ENCODE measurements at places on chromosomes 1 and 21. TPM values are rescaled to one million over a fixed set of nuclear protein-coding genes. Genes with fewer than 3 reads are reported as not detected.

DNA sequence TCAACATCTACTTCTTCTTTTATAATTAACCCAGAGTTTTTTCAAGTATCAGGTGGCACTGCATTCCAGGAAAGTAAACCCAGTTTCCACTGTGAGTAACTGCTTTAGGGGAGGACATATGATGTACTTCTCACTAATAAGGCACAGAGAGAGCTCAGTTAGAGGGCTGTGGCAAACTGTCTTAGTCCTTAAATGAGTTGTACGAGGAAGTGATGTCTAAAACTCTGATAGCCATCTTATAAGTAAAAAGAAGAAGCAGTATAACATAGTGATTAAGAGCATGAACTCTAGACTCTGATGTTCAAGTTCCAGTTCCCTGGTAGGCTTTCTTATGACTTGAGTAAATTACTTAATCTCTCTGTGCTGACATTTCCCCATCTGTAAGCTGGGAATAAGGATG lies 58.7 kb upstream of the PTGS2 start:
- peaks cover 21% of the 10 kb centered on the region for H3K4me1 ChIP-seq
- H3K4me3 ChIP-seq = no peak overlapping the region
- peaks cover 2% of the 10 kb centered on the region for H3K27me3 ChIP-seq
- DNase-seq = peak; percentile 10
- no peaks in the 10 kb centered on the region for H3K36me3 ChIP-seq
- H3K27ac ChIP-seq = peak overlapping the region; percentile 26

DNA sequence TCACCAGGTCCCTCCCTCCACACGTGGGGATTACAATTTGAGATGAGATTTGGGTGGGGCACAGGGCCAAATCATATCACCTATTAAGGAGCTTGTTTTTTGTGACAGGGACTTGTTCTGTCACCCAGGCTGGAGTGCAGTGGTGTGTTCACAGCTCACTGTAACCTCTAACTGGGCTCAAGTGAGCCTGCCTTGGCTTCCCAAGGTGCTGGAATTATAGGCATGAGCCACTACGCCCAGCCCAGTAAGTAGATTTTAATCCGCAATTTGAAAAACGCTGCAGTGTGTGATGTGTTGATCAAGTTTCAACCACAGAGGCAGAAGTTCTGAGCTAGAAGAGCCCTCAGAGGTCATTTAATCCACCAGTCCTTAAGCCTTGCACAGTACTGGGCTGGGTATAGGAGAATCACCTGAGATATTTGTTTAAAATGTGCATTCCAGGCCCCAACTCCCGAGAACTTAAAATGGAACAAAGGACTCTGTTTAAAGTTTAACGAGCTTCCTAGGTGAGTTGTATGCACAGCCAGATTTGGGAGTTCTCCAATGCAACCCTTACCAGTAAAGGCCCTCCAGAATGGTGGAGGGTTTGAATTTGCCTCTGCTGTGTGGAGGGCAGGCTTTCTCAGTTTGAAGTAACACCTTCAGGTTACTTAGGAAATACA lies 13.4 kb downstream of the RPL11 start:
- DNase-seq = no peak
- H3K4me3 ChIP-seq = no peak overlapping the region
- peaks cover 28% of the 10 kb centered on the region for H3K36me3 ChIP-seq
- peaks cover 15% of the 10 kb centered on the region for H3K4me1 ChIP-seq
- H3K27ac ChIP-seq = no peak overlapping the region
- no peaks in the 10 kb centered on the region for H3K27me3 ChIP-seq

Gene OXCT2
- 1.9 TPM for total RNA-seq

- no peak for DNase-seq
- H3K4me3 ChIP-seq = no peak overlapping the region
- no peak overlapping the region for H3K27ac ChIP-seq
- peaks cover 2% of the 10 kb centered on the region for H3K27me3 ChIP-seq
Observed at GRCh38 chr1:160005070-160005469, 26.7 kb downstream of the PIGM start.

DNA sequence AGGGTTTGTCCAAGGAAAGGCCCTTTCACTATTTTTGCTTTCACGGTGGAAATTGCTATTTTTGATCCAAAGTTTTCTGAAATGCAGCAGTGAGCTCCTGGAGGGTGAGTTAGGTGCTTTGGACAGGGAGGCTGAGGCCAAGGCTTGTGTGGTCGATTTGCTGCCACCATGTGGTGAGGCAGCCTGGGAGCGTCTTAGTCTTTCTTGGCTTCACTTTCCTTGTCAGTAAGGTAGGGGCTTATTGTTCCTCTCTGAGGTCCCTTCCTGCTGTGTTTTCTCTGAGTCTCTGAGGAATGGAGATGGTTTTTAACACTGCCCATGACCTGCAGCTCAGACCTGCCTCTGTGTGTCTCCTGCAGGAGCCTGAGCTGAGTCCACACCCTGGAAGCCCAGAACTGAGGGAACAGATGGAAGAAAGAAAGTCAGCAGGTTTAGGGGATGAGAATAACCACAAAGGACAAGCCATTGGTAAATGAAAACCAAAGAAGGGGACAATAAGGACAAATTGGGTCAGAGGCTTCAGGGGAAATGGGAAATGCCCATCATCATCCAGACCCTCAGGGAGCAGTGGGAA lies 20.1 kb upstream of the S100A10 start:
- peaks cover 4% of the 10 kb centered on the region for H3K4me1 ChIP-seq
- no peaks in the 10 kb centered on the region for H3K36me3 ChIP-seq
- no peak overlapping the region for H3K27ac ChIP-seq
- no peak overlapping the region for H3K4me3 ChIP-seq
- DNase-seq = peak; percentile 71

Gene PKP1
- not detected for total RNA-seq

DNA sequence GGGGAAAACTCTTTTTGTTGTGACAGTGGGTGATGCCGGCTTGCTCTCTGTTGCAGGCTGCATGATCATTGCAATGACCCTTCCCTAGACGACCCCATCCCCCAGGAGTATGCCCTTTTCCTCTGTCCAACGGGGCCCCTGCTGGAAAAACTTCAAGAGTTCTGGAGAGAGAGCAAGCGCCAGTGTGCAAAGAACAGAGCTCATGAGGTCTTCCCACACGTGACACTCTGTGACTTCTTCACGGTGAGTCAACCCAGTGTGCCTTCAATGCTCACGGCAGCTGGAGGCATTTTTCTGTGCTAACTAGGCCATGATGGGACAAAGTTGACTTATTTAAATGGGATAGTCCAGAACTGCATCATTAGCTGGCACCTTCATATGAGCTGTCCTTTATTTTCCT lies 5.7 kb downstream of the UBASH3A start:
- peaks cover 62% of the 10 kb centered on the region for H3K36me3 ChIP-seq
- H3K27me3 ChIP-seq = no peaks in the 10 kb centered on the region
- no peak overlapping the region for H3K4me3 ChIP-seq
- no peak for DNase-seq

- H3K36me3 ChIP-seq = peaks cover 25% of the 10 kb centered on the region
- no peaks in the 10 kb centered on the region for H3K27me3 ChIP-seq
- H3K4me1 ChIP-seq = peaks cover 90% of the 10 kb centered on the region
- H3K4me3 ChIP-seq = peak overlapping the region; percentile 0
- H3K27ac ChIP-seq = peak overlapping the region; percentile 16
- no peak for DNase-seq
Observed at GRCh38 chr1:116379057-116379630, 6.1 kb downstream of the ATP1A1 start.

- H3K4me3 ChIP-seq = no peak overlapping the region
- no peaks in the 10 kb centered on the region for H3K4me1 ChIP-seq
- no peak for DNase-seq
Observed at GRCh38 chr1:176799327-176799726, 336.4 kb downstream of the PAPPA2 start.

DNA sequence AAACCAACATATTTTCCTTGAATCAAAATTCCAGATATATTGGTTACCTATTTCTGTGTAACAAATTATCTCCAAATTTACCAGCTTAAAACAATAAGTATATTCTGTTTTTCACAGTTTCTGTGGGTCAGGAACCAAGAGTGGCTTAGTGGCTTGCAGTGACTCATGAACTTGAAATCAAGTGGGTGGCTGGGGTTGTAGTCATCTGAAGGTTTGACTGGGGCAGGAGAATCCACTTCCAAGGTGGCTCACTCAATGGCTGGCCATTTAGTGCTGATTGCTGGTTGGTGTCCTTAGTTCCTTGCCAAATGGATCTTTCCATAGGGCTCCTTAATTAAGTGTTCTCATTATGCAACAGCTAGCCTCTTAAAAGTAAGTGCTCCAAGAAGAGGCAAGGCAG lies 43.8 kb downstream of the ALG14 start:
- H3K27ac ChIP-seq = no peak overlapping the region
- H3K27me3 ChIP-seq = no peaks in the 10 kb centered on the region
- DNase-seq = peak; percentile 12
- H3K4me1 ChIP-seq = no peaks in the 10 kb centered on the region

GRCh38 chr1:159854693-159855192 lies 7.7 kb downstream of the VSIG8 start:
- DNase-seq = peak; percentile 86
- peaks cover 10% of the 10 kb centered on the region for H3K4me1 ChIP-seq

Gene SERPINC1
- total RNA-seq = not detected

Gene FCER1G
- 0.99 TPM for total RNA-seq

DNA sequence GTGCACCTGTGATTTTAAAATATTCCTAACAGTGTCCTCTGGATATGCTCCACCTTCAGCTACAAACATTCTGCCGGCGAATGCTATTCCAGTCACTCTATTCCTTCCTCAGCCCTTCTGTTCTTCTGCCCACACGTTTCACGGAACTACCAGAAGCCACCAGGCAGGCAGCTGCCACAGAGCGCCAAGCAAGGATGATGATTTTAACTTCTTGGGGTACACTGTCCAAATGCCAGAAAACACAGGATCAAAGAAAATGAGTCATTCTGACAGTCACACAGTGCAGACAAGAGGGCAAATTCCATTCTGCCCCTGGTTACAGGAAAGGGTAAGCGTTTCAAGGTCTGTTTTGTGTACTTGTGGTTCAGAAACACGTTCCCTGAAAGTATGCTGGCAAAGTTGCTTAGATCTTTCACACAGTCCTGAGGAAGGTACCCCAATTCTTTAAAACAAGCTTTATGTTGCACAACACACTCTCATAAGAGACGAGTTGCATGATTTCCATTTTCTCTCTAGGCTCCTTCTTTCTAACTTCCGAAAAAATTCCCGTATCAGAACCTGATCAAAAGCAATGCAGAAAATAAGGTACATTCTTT lies 508.3 kb upstream of the PKN2 start:
- H3K36me3 ChIP-seq = no peaks in the 10 kb centered on the region
- no peak overlapping the region for H3K4me3 ChIP-seq
- no peak overlapping the region for H3K27ac ChIP-seq
- no peak for DNase-seq
- peaks cover 4% of the 10 kb centered on the region for H3K27me3 ChIP-seq
- H3K4me1 ChIP-seq = no peaks in the 10 kb centered on the region

DNA sequence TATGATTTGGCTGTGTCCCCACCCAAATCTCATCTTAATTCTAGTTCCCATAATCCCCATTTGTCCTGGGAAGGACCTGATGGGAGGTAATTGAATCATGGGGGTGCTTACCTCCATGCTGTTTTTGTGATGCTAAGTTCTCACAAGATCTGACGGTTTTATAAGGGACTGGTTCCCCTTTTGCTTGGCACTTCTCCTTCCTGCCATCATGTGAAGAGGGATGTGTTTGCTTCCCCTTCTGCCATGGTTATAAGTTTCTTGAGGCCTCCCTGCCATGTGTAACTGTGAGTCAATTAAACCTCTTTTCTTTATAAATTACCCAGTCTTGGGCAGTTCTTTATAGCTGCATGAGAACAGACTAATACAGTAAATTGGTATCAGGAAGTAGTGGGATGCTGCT lies 114.1 kb downstream of the ZNF648 start:
- DNase-seq = no peak
- no peaks in the 10 kb centered on the region for H3K4me1 ChIP-seq
- no peaks in the 10 kb centered on the region for H3K36me3 ChIP-seq
- no peak overlapping the region for H3K4me3 ChIP-seq

DNA sequence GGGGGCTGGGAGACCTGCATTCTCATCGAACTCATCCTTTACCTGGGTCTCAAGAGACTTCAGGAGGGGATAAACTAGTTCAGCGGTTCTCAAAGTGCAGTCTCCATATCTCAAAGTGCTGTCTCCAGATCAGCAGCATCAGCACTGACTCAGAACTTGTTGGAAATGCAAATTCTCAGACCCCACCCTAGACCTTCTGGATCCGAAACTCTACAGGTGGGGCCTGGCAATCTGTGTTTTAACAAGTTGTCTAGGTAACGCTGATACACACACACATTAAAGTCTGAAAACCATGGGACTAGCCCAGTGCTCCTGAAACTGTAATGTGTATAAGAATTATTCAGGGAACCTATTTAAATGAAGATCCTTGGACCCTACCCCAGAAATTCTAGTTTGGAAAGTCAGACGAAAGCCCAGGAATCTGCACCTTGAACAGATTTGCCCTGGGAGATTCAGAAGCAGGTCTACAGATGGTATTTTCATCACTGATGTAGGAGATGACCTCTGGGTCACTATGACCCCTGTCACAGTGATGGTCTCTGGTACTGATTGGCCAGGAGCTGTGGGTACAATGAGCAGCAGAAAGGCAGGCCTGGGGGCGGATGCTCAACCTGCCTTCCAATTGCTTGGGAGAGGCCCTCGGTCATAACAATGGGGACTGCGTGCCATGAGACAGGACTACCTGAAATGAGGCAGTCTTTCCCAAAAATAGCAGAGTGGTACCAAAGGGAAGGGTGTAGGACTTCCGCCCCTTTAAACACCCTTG lies 127.2 kb downstream of the FAM78B start:
- peaks cover 8% of the 10 kb centered on the region for H3K27me3 ChIP-seq
- H3K4me3 ChIP-seq = no peak overlapping the region
- no peak overlapping the region for H3K27ac ChIP-seq
- no peak for DNase-seq
- no peaks in the 10 kb centered on the region for H3K36me3 ChIP-seq
- H3K4me1 ChIP-seq = no peaks in the 10 kb centered on the region

GRCh38 chr1:170594066-170594626 lies 62.2 kb downstream of the GORAB start:
- peaks cover 23% of the 10 kb centered on the region for H3K27me3 ChIP-seq
- DNase-seq = no peak
- no peak overlapping the region for H3K27ac ChIP-seq
- H3K4me1 ChIP-seq = peaks cover 4% of the 10 kb centered on the region
- H3K4me3 ChIP-seq = no peak overlapping the region

Gene NLRP3
- total RNA-seq = 1.5 TPM

DNA sequence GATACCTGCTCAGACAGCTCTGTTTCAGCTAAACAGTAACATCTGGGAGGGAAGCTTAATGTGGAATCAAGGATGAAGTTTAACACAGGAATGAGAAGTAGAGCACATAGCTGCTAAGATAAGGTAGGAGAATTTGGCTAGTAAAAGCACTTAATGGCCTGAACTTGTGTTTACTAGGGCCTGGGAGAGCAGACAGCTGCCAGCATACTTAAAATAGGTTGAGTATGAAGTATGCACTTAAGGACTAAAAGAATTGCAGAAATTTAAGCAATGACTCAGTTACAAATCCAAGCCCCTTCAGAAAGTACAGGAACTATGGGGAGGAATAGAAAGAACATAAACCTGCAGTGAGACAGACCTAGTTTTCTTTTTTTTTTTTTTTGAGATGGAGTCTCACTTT lies 53.0 kb downstream of the BACH1 start:
- peaks cover 24% of the 10 kb centered on the region for H3K36me3 ChIP-seq
- DNase-seq = no peak
- H3K4me3 ChIP-seq = no peak overlapping the region
- no peak overlapping the region for H3K27ac ChIP-seq
- H3K27me3 ChIP-seq = no peaks in the 10 kb centered on the region
- peaks cover 15% of the 10 kb centered on the region for H3K4me1 ChIP-seq

GRCh38 chr1:116397728-116398127 lies 24.7 kb downstream of the ATP1A1 start:
- H3K4me3 ChIP-seq = no peak overlapping the region
- H3K36me3 ChIP-seq = peaks cover 88% of the 10 kb centered on the region
- H3K4me1 ChIP-seq = peaks cover 13% of the 10 kb centered on the region
- no peaks in the 10 kb centered on the region for H3K27me3 ChIP-seq

GRCh38 chr1:27427329-27427728 lies 34.9 kb downstream of the GPR3 start:
- no peaks in the 10 kb centered on the region for H3K27me3 ChIP-seq
- H3K4me1 ChIP-seq = peaks cover 72% of the 10 kb centered on the region
- DNase-seq = no peak
- H3K4me3 ChIP-seq = no peak overlapping the region
- peaks cover 20% of the 10 kb centered on the region for H3K36me3 ChIP-seq
